ENCODE measurements at places on chromosomes 3 and 15.

- DNase-seq = no peak
These were observed 5.0 kb downstream of the MASP1 start for GRCh38 chr3:187286467-187287059.

GRCh38 chr15:83063551-83063950, 3.5 kb downstream of the BTBD1 start:
- no peak for DNase-seq

DNA sequence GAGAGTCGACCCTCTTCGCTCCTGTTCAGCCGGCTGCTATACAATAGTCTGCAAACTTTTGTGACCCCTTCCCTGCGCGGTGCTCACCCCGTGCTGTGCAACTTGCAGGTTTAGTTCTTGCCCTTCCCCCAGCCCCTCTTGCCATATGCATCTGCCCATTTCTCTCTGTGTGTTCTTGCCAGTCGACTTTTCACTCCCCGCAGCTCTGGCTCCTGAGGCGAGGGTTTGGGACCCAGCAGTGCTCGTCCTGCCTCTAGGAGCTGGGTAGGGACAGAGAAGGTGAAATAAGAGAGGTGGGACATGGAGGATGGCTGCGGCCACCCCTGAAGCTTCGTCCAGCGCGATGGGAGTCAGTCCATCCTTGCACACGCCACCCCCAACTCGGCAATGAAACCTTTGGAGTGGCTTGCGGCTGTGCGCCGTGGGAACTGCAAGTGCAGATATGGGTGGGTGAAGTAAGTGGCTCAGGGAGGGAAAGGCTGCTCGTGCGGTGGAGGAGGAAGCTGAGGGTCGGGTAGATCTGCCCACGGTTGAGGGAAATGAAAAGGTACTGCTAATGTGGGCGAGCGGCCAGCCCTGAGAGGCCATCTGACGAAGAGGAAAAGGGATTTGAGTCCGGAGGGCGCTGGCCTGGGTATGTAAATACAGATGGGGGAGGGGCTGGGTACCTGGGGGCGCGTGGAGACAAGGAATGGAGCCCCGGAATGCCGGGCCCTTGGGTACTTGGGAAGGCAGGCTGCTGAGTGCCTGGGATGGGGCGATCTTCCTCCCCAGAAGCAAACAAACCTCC, 1.0 kb downstream of the LRRC3B start:
- no peak for DNase-seq

DNA sequence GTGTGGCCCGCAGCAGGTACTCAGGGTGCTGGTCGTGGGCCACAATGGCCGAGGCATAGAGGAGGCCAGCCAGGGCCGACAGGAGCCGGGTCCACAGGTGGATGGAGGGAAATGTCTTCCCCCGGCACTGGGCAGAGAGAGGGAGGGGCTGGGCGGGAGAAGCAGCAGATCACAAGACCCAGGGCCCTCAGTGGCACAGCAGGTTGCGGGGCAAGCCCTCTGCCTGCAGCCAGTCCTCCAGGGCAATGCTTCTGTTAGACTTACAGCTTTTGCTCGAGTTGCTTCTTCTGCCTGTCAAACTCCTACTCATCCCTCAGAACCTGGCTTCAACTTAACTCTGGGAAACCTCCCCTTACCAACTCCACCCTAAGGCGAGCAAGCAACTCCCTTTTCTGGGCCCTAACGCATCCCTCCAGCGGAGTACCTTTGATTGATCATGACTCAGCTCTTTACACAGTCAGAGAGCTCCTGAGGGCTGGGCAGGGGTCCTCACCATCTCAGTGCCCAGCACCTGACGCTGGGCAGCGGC, 16.0 kb downstream of the TMEM44 start:
- no peak for DNase-seq

DNA sequence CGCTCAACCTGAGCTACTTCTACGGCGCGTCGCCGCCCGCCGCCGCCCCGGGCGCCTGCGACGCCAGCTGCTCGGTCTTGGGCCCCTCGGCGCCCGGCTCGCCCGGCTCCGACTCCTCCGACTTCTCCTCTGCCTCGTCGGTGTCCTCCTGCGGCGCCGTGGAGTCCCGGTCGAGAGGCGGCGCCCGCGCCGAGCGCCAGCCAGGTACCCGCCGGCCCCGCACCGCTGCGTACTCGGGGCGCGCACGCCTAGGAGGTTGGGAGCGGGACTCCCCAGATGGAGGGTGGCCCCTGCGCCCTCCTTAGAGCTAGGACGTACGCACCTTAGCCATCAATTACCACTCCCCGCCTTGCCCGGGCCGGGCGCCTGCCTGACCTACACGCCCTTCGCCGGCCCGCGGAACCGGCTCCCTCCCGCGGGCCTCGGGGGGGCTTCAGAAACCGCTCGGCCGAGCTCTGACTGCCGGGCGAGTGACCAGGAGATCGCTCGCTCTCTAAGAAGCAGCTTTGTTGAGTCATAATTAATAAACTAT, 466 bp downstream of the NFKBIZ start:
- DNase-seq = peak; percentile 38

GRCh38 chr15:89937365-89938350, 24.9 kb upstream of the ARPIN start:
- no peak for DNase-seq
